Stimulated activated CD8-positive, alpha-beta memory T cell treated with anti-CD3 and anti-CD28 coated beads, Interleukin-7, amount 100 ng/mL, for 4 hours (primary cell): ENCODE measurements at places on chromosomes 1 and 21.

GRCh38 chr1:1629430-1630190, 2.4 kb upstream of the MMP23B start:
- peak; percentile 82 for DNase-seq

DNA sequence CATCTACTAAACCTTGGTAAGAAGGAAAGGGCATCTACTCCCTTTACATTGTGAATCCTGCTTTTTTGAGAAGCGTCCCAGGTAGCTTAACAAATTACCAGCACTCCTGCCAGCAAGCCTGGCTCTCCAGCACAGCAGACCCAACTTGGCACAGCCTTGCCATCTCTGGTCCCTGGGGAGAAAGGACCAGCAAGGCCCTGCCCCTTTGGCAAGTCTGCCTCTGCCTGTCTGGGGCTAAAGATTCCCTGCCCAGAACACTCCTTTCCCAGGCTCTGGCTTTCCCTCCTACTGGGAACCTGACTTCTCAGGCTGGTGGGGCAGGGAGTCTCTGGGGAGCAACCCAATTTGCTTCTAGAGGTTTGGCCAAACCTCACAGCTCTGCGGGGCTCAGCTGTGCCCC, 68.5 kb downstream of the ATP2B4 start:
- no peak for DNase-seq

GRCh38 chr1:24418898-24419628, 3.5 kb downstream of the NIPAL3 start:
- no peak for DNase-seq

DNA sequence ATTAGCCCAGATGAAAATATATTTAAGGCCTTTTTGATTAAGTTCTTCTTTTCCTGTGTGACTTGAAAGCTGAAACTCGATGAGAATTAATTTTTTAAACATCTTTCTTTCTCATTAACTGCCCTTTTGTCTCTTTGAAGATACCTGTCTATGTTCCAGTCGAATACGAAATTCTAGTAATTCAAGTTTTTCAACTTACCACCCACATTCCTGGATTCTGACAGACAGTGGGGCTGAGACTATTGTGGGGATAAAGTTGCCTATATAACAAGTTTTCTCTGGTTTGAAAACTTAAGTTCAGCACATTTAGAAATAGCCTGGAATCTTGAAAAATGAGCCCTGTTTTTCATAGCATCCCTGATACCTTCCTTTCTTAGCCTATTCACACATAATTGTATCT, 114.6 kb downstream of the NTNG1 start:
- DNase-seq: no peak

GRCh38 chr1:161082996-161083747, 6.2 kb downstream of the NECTIN4 start:
- DNase-seq: no peak

- no peak for DNase-seq
These were observed 38.1 kb downstream of the SLC44A3 start for GRCh38 chr1:94858276-94858675.

GRCh38 chr1:112793631-112794565, 78.8 kb upstream of the PPM1J start:
- DNase-seq: no peak

GRCh38 chr1:115134850-115135480, 45.7 kb upstream of the TSPAN2 start:
- no peak for DNase-seq

DNA sequence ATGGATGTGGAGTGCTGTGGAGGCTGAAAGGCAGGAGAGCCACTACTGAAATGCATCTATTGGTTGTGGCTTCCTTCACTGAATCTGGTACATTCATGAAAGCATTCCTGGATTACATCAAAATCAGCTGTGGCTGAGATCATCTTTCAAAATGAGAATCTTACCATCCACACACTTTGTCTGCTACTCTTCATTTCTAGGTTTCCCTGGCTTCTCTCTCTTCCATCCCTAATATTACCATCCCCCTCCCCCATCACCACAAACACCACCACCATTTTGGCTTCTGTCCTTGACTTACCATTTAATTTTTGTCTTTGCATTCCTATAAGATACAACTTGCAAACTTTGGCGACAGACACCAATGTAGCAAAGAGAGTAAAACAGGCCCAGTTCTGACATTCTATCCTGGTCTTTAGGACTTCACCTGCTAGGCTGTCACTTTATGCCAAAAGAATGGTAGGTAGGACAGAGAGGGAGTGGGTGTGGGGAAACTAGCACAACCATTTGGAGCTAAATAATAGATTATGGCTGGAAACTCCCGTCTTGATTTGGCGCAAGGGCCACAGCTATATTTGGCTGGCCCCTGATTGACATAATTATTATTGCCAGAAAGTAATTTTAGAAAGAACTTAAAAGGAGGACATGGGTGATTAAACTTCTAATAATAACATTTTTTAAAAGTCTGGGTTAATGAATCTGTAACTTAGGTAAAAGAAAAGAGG, 15.1 kb upstream of the DUSP10 start:
- DNase-seq: no peak

- no peak for DNase-seq
These were observed 150.5 kb downstream of the PLPPR5 start for GRCh38 chr1:98854137-98854536.

DNA sequence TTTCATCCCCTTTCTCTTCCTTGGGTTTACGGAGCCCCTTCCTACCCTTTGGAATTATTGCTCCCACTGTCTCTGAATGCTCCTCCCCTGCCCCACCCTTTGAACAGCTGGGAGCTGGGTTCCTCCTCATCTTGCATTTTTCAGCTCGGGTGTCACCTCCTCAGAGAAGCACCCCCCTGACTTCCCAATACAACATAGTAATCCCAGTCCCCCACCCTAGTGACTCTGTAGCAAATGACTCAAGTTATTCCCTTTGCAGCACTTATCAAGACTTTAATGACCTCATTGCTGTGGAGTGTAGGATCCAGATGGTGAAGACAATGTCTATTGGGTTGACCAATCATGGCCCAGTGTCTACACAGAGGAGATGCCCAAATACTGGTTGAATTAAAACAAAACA, 8.9 kb upstream of the VWA5B1 start:
- DNase-seq: no peak

GRCh38 chr21:24781146-24781545, 826.1 kb downstream of the MRPL39 start:
- no peak for DNase-seq

- no peak for DNase-seq
These were observed 35.7 kb upstream of the CAP1 start for GRCh38 chr1:40004857-40005256.

DNA sequence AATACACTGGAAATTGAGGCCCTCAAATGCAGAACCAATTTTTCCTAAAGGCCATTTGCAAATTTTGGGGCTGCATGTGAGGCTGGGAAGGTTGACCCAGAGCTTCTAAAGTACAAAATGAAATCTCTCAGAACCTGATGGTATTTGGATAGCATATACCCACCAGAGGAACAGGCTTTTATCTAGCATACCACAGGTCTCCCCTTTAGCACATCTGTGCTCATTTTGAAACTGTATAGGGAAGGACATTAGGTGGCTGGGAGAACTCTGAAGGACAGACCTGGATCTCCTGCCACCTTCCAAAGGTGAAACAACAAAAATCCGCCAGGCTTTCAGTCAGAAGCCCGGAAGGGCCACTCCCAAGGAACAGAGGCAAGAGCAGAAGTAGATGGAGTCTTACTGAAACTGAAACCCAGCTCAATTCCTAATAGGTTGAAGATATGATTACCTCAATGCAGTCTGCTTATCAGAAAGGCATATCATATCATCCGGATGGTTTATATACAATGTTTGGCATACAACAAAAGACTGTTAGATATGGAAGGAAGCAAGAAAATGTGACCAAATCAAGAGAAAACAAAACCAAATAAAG, 11.6 kb downstream of the CD55 start:
- DNase-seq: no peak

GRCh38 chr1:57489358-57490036, 65.6 kb upstream of the DAB1 start:
- DNase-seq: no peak

DNA sequence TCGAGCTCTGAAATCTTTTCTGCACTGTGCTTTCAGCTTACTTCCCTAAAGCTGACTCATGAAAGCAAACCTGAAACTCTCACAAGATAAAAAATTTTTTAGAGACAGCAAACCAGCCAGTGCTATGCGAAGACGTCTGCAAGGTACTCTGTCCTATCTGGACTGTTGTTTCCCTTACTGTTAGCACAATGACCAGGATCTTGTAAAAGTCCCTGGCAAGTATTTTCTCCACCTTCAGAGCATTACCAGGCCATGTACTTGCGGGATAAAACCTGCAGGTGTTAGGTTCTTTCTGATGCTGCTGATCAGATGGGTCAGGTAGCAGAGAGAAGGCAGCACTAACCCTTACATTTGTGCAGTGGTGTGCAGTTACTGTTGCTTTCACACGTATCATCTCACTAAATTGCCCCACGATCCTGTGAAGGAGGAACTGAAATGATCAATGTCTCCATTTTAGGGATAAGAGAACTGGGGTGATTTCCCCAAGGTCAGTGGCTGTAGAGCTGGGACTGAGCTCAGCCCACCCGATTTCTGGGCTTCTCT, 56.6 kb downstream of the PLXNA2 start:
- DNase-seq: no peak

GRCh38 chr1:205348554-205349487, 7.9 kb downstream of the KLHDC8A start:
- no peak for DNase-seq

DNA sequence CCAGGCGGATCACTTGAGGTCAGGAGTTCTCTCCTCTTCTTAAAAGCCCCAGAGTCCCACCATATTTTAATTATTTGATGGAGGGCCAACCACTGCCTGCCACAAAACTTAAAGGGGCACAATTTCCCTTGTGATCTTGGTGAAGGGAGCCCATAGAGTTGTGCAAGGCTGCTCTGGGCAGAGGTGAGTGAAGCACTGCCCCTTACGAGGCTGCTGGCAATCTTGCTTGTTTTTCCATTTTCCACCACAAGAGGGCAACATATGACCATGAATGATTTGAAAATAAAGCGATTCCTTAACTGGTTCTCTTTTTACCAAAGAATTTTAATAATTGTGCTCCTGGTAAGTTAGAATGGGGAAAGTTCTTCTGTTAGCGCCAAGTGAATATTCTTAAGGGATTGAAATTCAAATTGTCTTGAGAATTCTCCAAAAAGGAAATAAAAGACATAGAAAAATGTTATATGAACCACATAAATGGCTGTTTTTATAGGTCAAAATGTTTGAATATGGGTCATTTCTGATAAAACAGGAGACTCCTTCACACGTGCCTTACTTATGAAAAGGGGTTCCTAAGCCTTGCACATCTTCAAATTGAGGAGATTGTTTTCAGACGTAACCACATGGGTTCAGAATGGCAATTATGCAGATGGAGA, 22.7 kb downstream of the PGM1 start:
- peak; percentile 42 for DNase-seq

GRCh38 chr1:71296551-71297134, 215.8 kb upstream of the ZRANB2 start:
- DNase-seq: no peak

DNA sequence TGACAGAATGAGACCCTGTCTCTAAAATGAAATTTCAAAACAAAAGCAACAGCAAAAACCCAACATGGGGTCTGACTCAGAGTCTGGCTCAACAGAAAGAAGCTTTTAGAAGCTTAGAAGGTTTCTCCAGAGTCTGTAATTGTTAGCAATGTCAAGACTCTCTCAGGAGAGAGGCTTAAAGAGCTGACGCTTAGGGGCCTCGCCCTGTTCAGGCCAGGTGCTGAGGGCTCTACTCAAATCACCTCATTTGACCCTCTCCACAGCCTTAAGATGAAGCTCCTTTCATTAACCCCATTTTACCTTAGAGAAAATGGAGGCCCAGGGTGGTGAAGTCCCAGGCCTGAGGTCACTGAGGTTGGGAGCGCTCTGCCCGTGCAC, 5.3 kb upstream of the KIF17 start:
- no peak for DNase-seq

DNA sequence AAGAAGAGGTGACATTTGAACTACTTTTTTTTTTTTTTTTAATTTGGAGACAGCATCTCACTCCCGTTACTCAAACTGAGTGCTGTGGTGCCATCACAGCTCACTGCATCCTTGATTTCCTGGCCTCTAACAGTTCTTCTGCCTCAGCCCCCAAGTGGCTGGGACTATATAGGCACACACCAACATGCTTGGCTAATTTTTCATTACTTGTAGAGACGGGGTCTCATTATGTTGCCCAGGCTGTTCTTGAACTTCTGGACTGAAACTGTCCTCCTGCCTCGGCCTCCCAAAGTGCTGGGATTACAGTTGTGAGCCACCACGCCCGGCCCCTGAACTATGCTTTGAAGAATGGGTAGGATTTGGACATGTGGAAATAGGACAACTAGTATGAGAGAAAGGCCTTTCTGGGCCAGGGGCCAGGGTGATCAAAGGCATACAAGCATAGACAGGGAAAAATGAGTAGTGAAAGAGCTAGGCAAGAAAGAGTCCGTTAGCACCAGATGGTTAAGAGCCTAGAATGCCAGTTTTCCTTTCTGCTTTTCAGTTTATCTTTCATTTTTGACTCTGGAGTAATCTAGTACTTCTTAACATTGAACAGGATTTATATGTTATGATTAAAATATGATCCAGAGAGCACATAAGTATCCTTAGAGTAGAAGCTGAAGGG, 6.3 kb downstream of the RABGAP1L start:
- no peak for DNase-seq

- DNase-seq: no peak
These were observed 97.0 kb downstream of the DISP1 start for GRCh38 chr1:222911866-222912265.

GRCh38 chr1:24874611-24875234, 55.4 kb downstream of the RUNX3 start:
- DNase-seq: no peak

GRCh38 chr1:99441299-99442095, 177.2 kb downstream of the PLPPR4 start:
- no peak for DNase-seq

DNA sequence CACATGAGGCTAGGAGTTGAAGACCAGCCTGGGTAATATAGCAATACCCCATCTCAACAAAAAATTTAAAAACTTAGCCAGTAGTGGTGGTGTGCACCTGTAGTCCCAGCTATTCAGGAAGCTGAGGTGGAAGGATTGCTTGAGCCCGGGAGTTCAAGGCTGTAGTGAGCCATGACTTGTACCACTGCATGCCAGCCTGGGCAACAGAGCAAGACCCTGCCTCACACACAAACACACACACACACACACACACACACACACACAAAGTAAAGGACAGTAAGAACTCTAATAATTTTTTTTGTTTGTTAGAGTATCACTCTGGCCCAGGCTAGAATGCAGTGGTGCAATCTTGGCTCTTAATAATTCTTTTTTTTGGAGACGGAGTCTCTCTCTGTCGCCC, 138.0 kb upstream of the SOD1 start:
- no peak for DNase-seq

- no peak for DNase-seq
These were observed 9.0 kb upstream of the COL8A2 start for GRCh38 chr1:36134031-36134430.

GRCh38 chr1:240435996-240436566, 175.9 kb downstream of the GREM2 start:
- no peak for DNase-seq

GRCh38 chr1:181588631-181589030, 105.3 kb downstream of the CACNA1E start:
- no peak for DNase-seq
